AG09309 (cell line): ENCODE measurements at places on chromosomes 4 and X.
A peak's percentile ranks its signal among the peaks of the same experiment; 100 is the strongest.

GRCh38 chrX:41796577-41796976, 72.6 kb downstream of the GPR82 start:
- DNase-seq: no peak

DNA sequence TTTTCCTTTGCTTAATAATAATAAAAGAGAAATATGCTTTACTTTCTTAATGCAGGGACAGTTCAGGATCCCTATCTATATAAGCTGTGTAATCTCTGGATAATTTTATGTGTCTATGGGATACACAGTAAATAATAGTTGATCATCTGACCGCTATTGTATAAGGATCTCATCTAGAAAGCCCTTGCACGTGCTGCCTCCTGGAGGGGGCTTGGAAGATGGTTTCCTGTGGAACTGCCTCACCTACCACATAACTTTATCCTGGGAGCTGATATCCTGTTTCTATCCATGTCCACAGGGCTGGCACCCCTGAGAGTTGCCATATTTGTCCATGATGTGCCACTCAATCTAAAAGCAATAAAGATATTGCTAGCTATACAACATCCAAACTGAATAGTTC, 139.3 kb upstream of the FRMPD4 start:
- no peak for DNase-seq

- DNase-seq: no peak
These were observed 56.9 kb upstream of the SPRY1 start for GRCh38 chr4:123339507-123340380.

DNA sequence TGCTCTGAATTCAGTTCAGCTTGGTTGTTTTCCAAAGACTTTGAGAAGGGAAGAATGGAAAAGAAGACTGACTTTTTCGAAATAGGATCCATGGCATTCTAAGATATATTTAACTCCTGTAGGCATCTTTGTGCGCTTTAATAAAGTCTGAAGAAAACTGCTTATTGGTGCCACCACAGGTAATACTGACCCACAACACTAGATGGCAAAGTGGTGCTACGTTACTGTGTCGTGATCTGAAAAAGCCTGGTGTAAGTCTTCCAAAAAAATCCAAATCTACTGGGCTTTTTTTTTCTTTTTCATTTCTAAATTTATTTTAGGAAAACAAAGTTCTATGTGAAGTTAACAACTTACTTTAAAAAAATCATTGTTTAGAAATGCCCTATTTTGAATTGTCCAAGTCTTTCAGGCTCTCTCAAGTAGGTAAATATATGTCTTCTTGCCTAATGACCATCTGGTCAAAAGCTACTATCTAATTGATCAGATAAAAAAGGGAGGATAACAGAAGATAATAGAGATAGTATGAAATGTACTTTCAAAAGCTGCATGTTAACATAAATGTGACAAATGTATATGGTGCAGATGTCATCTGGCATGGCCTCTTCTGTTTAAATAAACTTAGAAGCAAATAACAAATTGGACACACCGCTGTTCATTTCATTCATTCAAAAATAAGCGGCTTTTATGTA, 47.0 kb upstream of the MID1IP1 start:
- peak; percentile 17 for DNase-seq

DNA sequence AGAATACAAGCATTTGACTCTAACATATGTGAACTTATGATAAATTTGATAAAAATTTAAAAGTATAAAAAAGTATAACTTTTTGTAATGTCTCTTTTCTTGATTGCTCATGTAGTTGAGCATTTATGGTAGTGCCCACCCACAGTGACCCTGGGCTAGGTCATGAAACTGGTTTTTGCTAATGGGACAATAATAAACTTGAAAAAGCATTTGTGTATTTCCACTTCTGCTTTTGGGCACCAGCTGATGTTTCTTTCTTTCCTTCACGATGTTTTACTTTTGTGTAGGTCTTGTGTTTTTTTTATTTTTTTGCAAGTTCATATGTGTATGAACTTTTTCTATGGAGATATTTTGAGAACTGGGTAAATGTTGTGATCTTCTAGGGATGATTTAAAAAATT, 313.1 kb downstream of the CBLL2 start:
- DNase-seq: no peak

GRCh38 chr4:83923341-83923740, 387.4 kb downstream of the GPAT3 start:
- DNase-seq: no peak

GRCh38 chr4:167000141-167000852, 234.0 kb downstream of the SPOCK3 start:
- DNase-seq: no peak

GRCh38 chr4:32519060-32519459, 1798.9 kb downstream of the PCDH7 start:
- DNase-seq: no peak

DNA sequence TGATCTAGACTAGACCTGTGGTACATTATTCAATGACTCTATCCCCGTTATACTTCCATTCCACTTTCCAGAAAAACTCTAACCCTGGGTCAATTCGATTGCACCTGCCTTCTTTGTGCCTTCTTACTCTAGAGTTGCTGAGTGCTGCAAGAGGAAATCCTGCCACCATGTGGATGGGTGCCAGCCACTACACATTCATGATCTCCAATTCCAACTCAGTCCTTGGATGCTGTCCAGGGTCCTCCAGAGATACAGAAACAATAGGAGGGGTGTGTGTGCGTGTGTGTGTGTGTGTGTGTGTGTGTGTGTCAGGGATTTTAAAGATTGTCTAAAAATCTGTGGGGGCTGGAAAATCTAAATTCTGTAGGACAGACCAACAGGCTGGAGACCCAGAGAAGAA, 42.9 kb upstream of the INTS6L start:
- DNase-seq: peak; percentile 11

- DNase-seq: no peak
These were observed 32.1 kb upstream of the KLHL13 start for GRCh38 chrX:118148737-118149136.

DNA sequence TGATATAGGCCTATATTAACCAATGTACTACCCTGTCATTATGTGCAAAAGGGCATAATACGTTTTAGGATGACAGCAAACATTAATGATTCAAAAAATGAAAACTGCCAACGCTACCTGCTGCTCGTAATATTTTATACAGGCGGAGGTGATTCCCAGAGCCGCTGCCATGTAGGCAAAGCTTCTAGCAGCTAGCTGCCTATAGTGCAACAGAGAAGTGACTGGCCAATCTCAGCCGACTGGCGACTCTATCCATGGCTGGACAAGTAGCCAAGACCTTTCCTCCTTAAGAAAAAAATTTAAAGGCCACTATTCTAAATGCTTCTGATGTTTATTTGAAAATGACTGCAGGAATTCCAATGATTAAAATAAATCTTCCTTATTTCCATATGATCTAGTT, 1.9 kb downstream of the PPARGC1A start:
- no peak for DNase-seq

- DNase-seq: peak; percentile 11
These were observed 142.9 kb upstream of the MBNL3 start for GRCh38 chrX:132631579-132632232.

DNA sequence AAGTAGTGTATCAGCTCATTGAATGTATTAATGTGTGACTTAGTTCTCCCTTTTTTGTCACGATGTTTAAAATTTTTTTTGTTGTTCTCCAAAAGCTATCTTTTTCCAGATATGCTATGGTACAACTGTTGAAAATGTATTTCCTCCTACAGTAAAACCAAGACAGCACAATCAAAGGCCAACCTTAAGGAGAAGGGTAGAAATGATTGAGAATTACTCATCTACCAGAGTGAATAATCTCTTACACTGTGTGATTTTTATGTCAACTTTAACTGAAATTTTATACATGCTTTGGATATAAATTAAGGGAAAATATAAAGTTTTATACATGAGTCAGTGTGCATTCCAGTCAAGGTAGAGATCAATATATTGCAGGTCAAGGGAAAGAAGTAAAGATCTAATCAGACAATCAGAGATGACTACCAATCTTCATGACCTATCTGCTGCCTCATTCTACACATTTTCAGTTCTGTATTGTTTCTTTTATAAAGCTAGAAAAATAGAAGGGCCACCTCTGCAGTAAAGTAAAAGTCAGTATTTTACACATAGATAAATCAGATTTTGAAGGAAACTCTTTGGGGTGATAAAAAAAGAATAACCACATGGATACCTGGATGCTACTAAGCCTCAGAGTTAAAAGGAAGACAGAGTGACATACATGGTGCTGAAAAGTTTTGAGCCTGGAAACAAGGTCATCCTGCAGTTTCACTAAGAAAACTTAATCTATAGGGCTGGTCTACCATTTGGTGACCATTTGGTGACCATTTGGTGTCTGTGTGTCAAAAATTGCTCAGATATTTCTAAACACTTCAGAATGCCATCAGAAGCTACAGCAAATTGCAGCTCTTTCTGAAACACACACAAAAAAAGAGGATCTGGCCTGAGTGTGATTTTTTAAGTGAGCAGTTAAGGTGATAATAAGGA, 1.6 kb downstream of the FAM13A start:
- DNase-seq: no peak

DNA sequence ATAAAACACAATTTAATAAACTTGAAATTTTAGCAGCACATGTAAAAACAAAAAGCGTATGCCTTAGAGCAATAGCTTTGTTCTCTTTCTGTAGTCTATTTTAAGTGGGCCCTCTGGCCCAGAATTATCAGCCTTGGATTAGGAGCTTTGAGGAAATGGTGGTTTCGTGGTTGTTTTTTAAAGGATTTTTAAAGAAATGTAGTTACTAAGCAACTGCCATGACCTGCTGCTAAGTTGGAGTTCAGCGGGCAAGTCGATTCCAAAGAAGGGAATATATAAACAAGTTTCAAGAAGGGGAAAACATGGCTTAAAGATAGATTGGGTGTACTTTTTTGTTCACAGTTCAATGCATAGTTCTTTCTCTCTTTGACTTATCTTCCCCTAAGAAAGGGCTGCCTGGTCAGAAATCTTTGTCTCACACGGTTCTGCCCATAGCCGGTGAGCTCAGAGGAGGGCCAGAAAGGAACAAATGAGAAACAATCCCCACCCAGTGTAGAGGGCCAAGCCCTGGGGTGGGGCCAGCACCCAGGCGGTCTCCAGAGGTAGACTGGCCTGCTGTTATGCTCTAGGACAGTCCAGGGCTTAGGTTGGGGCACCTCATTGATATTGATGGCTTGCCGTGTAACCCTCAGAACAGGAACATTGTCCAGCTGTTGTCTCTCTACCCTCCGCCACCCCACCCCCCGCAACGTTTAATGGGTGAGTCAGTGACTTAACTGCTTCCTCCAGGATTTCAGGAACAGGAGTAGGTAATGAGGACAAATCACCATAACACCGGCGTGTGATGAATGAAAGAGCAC, 32.5 kb downstream of the DLG3 start:
- no peak for DNase-seq

- no peak for DNase-seq
These were observed 65.3 kb downstream of the PAPSS1 start for GRCh38 chr4:107654694-107655093.

DNA sequence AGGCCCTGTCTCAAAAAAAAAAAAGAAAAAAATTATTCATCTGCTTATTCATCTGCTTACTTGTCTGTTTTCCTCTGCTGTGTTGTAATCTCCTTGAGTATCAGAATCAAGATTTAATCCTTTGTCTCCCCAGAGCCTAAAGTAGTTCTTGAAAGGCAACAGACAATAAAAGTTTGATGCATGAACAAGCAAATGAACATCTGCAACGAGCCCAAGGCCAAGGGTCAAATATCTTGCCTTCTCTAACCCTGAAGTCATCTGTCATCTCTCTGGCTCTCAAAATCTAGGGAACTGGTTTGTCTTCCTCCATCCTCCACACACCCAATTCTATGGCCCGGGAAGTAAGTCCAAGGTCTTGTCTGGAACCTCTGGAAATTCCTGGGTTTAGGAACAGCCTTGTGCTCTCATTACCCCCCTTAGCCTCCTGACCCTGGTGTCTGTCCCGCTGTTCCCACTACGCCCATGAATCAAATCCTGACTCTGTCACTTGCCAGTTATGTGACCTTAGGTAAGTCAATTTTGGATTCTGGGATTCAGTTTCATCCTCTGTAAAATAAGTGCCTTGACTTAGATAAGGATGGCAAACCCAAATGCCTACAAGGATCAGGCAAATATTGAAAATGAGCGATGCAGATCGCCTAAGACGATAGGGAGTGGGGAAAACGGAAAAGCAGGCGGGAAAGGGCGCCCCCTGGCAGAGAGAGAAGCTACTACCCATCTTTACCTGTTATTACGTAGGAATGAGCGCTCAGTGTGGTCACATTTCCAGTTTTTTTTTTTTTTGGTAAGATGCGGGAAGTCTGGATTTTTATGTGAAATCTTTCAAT, 102.7 kb upstream of the DHX15 start:
- no peak for DNase-seq

DNA sequence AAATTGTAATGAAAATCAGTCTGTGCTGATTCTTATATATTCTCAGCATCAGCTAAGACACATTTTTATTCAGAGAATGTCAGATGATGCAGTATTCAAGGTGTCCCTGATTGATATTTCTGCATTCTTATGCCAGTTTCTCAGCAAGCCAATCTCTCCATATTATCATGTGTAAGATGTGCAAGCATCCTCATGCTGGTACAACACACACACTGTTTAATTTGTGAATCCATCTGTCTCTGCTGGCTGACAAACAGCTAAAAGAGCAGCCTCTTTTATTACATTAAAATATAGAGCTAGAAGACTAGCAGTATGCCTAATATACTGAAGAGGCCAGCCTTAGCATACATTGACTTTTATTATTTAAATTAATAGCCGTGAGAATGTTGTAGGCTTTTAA, 502.9 kb upstream of the GNPDA2 start:
- no peak for DNase-seq

DNA sequence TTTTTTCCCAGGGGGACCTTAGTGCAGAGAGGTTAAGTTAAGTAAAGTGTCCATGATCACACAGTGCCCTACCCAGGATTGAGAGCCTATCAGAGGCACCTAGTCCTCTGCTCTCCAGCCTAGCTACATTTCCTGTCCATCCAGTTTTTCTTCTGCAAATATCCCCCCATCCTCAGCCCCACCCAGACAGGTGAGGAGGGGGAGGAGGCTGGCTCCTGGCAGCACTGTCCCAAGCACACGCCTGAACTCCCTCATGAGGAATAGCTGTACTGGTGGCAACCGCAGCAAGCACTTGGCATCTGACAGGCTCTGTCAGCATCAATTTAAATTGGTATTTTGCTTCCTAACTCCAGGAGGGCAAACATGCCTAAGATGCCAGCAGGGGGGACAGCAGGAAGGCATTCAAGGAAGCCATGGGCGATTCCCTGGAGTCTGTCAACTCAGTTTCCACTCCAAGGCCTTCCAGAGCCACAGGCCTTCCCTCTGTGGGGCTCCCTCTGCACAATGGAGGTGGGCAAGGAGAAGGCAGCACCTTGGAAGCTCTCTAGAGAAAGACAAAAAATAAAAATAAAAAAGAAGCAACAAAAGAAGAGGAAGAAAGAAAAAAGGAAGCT, 6.4 kb upstream of the FRMPD3 start:
- no peak for DNase-seq

DNA sequence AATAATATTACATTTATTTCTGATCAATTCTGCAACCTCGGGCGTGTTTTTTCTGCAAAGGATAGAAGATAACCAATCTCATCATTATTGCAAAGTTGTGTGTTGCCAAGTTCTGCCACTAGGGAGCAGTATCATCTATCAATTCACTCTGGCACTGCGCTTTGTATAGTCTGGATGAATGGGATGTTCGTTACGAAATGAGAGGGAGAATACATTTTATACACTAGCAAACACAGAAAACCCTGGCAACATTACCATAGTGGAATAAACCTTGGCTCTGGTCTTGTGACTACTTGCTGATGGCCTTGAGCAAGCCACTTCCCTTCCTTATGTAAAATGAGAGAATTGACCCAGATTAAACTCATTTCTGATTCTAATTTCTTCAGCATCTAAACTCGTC, 97.5 kb upstream of the ZNF518B start:
- DNase-seq: peak; percentile 8

GRCh38 chrX:41665686-41666085, 23.1 kb upstream of the GPR34 start:
- no peak for DNase-seq

GRCh38 chr4:93066749-93067148, 761.8 kb upstream of the ATOH1 start:
- no peak for DNase-seq
